Left cardiac atrium (tissue), 4 donors: ENCODE measurements at places on chromosomes 6 and 20. TPM values are rescaled to one million over a fixed set of nuclear protein-coding genes. Genes with fewer than 3 reads are reported as not detected.

CST5 gene
- not detected for total RNA-seq

CLIC1 gene
- 196 TPM for total RNA-seq

SEMG1 gene
- not detected for total RNA-seq

MOCS1 gene
- 29.4 TPM for total RNA-seq

GNRH2 gene
- not detected for total RNA-seq

SLC26A8 gene
- total RNA-seq: 0.06 TPM

RAET1L gene
- not detected for total RNA-seq

- no peak for DNase-seq
Observed at GRCh38 chr6:21902628-21903169, 309.1 kb downstream of the SOX4 start.

DNA sequence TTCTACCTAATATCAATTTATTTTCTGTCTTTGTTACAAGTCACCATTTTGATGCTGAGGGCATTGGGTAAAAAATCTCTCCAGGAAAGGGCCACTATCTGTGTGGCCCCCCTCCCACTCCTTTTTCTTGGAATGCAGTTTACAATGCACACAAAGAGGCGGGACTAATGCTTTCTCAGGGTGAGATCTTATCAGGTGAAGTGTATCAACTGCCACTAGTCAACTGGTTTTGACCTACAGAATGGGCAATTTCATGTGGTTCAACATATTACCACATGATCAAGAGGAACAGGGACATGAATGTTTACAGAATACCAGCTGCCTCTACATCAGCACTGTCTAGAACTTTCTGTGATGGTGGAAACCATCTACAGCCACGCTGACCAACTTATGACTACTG lies 3.7 kb downstream of the RRBP1 start:
- DNase-seq: no peak

DNA sequence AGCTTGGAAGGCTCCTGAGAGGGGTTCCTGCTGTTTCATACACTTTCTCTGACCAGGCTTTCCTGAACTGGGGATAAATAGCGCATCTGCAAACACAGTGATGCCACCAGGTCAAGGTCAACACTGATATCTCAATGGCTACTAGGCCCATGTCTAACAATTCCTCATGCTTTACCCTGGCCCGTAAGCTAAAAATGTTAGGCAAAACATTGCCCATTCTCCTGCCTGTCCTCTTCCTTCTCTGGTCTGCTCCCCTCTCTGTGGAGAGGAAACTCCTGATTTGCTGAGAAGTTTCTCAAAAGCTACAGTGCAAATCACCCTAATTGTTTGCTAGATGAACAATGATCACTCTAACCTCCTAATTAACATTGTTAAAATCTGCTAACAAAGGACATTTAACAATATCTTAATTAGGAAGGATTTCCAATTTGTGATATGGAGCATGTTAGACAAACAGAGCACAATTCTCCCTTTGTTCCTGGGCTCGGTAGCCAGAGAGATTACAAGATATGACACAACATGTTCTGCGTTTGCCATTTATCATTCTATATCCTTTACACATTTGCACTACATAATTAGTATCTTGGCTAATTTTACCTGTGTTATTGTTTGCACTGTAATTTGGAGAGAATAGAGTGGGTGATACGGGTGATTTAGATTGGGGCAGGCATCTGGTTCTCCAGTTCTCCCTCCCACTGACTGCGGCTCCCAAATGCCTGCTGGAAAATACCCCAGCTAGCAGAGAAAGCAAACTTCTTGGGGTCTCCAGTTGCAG lies 266.8 kb downstream of the CD83 start:
- DNase-seq: no peak

GRCh38 chr20:61976644-61977418 lies 88.8 kb downstream of the TAF4 start:
- no peak for DNase-seq

GRCh38 chr6:163667372-163668060 lies 253.0 kb downstream of the QKI start:
- DNase-seq: no peak

GRCh38 chr6:73579851-73580246 lies 59.0 kb upstream of the EEF1A1 start:
- peak; percentile 28 for DNase-seq

- no peak for DNase-seq
Observed at GRCh38 chr6:100261486-100261885, 203.2 kb downstream of the SIM1 start.

GRCh38 chr20:49104365-49104648 lies 58.2 kb downstream of the CSE1L start:
- DNase-seq: no peak

DNA sequence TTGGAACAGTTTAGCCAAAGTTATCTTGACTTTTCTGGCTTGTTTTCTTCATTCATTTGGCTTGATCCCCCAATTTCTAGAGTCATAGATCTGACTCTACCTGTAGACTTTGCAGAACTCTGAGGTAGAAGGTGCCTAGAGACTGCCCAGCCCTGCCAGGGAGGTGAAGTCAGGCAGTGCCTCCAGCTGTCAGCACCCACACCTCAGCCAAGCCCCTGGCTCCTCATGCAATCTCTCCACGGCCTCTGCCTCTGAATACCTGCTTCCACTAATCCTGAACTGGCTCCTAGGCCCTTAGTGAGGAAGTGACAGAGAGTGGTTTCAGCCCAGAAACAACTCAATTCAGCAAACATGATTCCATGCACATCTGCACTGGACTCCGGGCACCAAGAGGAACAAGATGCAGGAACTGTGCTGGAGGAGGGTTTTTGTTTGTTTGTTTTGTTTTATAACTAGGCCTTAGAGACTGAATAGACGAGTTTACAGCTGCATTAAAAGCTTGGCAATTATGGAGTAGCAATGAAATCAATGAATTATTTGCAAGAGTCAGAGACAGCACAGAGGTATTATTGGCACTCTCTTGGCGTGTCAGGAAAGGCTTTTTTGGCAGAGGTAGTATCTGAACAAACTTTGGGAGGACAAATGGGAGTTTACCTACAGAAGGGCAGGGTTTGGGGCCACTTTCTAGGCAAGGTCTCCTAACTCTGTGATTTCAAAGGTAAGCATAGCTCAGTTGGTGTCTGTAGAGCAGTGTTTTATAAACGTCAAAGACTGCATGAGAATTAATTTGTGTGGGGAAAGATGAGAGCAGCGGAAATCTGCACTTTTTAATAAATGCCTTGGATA lies 25.2 kb downstream of the TGM3 start:
- DNase-seq: no peak

- DNase-seq: no peak
Observed at GRCh38 chr6:30912746-30913520, 1.1 kb upstream of the VARS2 start.

DNA sequence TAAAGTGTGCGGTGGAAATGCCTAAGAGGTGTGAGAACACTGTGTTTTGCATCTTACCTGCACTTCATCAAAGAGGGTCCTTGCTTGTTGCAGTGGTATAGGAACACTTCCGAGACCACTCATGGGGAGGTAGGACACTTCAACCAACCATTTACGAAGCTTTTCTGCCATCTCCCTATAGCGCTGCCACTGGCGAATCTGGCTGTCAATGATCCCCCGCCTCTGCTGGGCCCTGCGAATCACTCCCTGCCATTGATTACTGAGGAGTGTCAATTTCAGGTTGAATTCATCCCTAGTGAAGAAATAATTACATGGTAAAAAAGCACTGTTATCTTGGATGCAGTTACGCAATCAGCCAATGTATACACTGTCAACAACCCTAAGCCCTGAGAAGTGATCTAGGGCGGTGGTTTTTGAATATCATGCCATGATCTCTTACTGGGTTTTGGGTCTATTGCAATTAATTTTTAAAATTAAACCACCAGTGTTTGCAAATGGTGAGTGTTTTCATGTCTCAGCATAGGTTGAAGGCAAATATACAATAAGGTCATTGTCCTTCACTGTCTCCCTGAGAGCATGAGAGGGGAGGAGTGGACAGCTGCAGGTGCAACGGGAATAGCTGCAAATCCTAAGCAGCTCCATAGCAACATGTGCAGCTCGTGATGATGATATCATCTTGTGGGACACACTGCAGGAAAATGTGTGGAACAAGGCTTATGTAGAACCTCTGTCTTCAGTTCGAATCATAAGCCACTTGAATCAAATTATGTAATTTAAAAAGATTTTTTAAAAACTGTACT lies 400.6 kb downstream of the ESR1 start:
- no peak for DNase-seq

DNA sequence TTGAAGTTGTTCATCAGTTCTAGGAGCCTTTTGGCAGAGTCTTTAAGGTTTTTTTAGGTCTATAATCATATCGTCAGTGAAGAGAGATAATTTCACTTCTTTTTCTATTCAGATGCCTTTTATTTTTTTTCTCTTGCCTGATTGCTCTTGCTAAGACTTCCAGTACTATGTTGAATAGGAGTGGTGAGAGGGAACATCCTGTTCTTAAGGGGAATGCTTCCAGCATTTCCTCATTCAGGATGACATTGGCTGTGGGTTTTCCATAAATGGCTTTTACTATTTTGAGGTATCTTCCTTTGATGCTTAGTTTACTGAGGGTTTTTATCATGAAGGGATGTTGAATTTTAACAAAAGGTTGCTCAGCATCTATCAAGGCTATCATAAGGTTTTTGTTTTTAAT lies 109.5 kb downstream of the CLVS2 start:
- DNase-seq: no peak
